ENCODE measurements at places on chromosomes 3 and 15. TPM values are rescaled to one million over a fixed set of nuclear protein-coding genes. Genes with fewer than 3 reads are reported as not detected.

The CFAP161 gene
- total RNA-seq = 0.55 TPM

The SKIC8 gene
- total RNA-seq = 54.7 TPM

The CADM2 gene
- not detected for total RNA-seq

The MNS1 gene
- 4.3 TPM for total RNA-seq

The NRG4 gene
- 3.1 TPM for total RNA-seq

The FYTTD1 gene
- total RNA-seq = 85.4 TPM

The PIERCE2 gene
- total RNA-seq = 0.63 TPM

The CYP1A2 gene
- total RNA-seq = not detected

The CCDC54 gene
- total RNA-seq = not detected

The LMAN1L gene
- total RNA-seq = not detected

The EFCC1 gene
- total RNA-seq = not detected

The MRPL3 gene
- 233 TPM for total RNA-seq

The ACAP2 gene
- total RNA-seq = 27.0 TPM

The EXD1 gene
- total RNA-seq = not detected

The SEC62 gene
- 31.8 TPM for total RNA-seq

The GRM7 gene
- total RNA-seq = not detected

The CHRD gene
- total RNA-seq = not detected

The APBA2 gene
- total RNA-seq = 61.7 TPM

The EPHA3 gene
- total RNA-seq = 0.33 TPM

The HGD gene
- 0.11 TPM for total RNA-seq

The FAM3D gene
- not detected for total RNA-seq

The RPL4 gene
- 2,773 TPM for total RNA-seq
